ENCODE measurements at places on chromosomes 16 and 17.

- DNase-seq = no peak
Observed at GRCh38 chr17:69639096-69639495, 224.6 kb downstream of the MAP2K6 start.

- DNase-seq = no peak
Observed at GRCh38 chr16:12087901-12088421, 111.4 kb downstream of the SNX29 start.

- DNase-seq = no peak
Observed at GRCh38 chr16:11596572-11597226, 10.0 kb upstream of the LITAF start.

GRCh38 chr17:13840254-13840653, 229.1 kb upstream of the COX10 start:
- DNase-seq = no peak

DNA sequence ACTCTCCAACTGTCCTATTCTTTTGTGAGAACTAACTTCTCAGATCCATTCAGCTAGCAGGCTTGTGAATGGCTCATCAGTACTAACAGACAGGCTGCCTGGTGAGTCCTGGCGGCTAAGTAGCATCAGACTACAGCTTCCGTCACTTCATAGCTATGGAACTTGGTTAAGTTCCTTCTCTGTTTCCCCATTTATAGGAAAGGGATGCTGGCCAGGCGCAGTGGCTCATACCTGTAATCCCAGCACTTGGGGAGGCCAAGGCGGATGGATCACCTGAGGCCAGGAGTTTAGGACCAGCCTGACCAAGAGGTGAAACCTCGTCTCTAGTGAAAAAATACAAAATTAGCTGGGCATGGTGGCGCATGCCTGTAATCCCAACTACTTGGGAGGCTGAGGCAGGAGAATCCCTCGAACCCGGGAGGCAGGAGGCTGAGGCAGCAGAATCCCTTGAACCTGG, 49.9 kb upstream of the TANGO6 start:
- DNase-seq = no peak

DNA sequence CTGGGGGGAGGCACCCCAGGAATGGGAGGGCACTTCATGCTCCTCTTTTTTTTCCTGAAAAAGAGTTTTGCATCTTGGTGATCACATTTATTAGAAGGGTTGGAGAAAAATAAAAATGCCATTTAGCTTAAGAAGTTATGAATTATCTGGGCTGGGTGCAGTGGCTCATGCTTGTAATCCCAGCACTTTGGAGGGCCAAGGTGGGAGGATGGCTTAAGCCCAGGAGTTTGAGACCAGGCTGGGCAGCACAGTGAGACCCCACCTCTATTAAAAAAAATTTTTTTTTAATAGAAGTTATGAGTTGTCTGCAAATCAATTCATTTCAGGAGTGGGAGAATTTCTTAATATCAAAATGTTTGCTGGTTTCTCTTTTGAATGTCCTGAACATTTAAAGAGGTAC, 103.4 kb downstream of the SNX11 start:
- DNase-seq = no peak

DNA sequence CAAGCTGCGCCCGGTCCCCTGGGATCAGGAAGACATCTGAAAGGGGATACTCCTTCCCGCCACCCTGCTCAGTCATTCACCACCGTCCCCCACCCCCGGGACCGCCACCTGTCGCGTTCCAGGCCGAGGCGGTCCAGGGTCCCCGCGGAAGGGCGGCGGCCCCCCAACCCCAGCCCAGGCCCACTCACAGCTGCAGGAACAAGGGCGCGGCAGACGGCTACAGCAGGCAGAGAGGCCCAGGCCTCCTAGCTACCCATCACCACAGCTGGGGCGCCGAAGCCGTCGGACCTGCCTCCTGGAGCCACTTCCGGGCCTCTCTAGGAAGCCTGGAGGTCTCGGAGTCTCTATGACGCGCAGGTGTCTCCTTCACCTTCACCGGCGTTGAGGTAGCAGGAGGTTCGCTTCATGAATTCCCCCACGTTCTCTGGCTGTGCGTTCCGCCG, at the start of gene SDR42E1:
Gene SDR42E1, minus strand, starts transcription at position 272 of the 443 bp plus-strand sequence. CDS start 10,612 bp downstream, outside the sequence.
- peak; percentile 46 for DNase-seq

GRCh38 chr17:791829-792228, 9.7 kb downstream of the MRM3 start:
- no peak for DNase-seq

GRCh38 chr17:64729201-64729600, 67.1 kb upstream of the SMURF2 start:
- no peak for DNase-seq

GRCh38 chr16:12060751-12061150, 84.2 kb downstream of the SNX29 start:
- no peak for DNase-seq

DNA sequence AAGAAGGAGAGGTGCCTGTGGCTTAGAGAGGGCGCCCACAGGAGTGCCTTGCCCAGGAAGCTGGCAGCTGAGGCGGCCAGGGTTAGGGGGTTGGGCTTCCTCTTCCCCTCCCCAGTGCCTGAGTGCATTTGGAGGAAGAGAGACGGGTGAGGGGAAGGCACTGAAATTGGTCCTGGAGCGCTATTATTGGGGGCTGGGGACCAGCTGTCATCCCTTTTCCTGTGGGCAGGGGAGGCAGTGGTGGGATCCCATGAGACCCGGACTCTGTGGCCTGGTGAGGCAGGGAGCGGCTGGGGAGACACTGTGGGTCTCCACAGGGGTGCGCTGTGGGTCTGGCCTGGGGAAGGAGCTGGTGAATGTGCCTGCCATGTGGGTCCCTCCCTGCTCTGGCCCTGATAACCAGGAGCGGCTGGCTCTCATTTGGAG, 259.7 kb downstream of the SEC14L1 start:
- DNase-seq = peak; percentile 89

- no peak for DNase-seq
Observed at GRCh38 chr17:27353033-27353460, 59.1 kb downstream of the WSB1 start.

- DNase-seq = no peak
Observed at GRCh38 chr16:78816499-78817195, 717.2 kb downstream of the WWOX start.

DNA sequence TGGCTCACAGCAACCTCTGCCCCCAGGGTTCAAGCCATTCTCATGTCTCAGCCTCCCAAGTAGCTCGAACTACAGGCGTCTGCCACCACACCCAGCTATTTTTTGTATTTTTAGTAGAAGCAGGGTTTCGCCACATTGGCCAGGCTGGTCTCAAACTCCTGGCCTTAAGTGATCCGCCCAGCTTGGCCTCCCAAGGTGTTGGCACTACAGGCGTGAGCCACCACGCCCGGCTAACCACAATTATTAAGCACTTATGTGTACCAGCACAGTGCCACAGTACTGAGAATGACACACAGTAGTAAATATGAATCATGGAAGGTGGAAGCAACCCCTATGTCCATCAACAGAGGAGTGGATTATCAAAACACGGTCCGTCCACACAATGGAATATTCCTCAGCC, 49.8 kb downstream of the COTL1 start:
- no peak for DNase-seq

DNA sequence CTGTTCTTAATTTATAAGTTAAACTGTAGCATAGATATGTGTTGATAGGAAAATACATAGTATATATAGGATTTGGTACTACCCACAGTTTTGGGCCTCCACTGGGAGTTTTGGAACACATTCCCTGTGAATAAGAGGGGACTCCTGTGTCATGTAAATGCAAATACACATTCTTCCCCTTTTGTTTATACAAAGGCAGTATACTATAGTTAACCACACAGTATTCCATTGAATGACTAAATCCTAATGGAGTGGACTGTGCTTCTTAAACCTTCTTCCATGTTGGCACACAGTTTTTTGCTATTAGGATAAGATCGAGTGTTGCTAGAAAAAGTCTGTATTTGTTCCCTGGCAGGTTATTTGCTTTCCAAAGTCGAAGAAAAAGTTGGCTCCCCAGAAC, 22.2 kb downstream of the TAC4 start:
- no peak for DNase-seq

- DNase-seq = no peak
Observed at GRCh38 chr16:84278968-84279367, 15.7 kb upstream of the WFDC1 start.

DNA sequence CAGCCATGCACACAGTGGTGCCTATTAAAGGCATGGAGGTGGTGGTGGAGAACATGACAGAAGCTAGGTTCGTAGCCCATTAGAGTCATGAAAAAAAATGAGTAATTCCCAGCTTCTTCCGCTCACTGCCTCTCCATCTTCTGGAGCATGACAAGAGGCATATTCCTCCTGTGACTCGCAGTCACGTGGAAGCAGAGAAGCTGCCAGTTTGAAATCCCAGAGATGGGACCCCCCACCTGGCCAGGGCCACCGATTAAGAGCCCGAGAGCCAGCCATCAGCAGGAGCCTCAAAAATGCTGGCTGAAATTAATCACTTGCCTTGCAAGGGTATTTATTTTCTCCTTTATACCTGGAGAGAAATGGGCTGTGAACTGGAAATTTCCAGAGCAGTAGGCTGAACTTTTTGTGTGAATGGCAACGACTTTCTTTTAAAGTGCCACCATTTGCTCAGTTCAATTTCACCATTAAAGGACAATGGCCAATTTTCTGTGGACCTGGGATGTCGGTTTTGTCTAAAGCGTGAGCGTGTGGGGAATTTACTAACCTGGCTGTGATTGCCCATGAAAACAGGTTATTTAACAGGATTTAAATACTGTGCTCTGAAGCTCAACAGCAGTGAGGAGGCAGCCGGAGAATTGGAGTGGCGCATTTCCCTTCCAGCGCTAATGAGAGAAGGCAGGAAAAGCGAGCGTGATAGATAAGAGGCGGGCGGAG, 189.7 kb upstream of the SDK2 start:
- DNase-seq = no peak

- peak; percentile 45 for DNase-seq
Observed at GRCh38 chr17:41340934-41341861, 9.4 kb downstream of the KRT33A start.

- DNase-seq = no peak
Observed at GRCh38 chr16:87420026-87421002, 28.2 kb downstream of the MAP1LC3B start.
